Mucosa of gallbladder (tissue), 1 donor: ENCODE measurements at places on chromosomes 11 and 22.

- no peak for DNase-seq
Observed at GRCh38 chr11:131884461-131885073, 514.2 kb downstream of the NTM start.

DNA sequence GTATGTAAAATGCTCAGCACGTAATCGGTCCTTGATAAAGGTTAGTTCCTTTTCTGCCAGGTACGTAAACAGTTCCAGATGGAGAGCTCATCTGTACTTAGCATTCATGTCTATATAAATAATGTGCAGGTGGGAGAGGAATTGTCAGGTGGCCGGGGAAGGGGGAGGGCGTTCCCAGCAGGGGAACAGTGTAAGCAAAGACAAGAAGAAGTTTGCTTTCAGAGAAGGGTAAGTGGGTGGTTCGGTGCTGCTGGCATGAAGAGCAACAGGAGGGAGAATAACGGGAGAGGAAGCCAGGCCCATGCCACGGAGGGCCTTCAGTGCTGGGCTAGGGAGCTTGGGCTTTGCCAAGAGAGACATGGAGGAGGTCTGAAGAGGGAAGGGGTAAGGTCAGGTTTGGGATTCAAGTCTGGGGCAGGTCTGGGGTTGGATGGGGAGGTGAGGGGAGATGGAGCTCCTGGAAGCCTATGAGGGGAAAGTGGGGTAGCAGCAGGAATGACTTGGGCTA, 11.4 kb upstream of the WNT11 start:
- DNase-seq, result no peak

- DNase-seq, result no peak
Observed at GRCh38 chr11:18956630-18957029, 17.4 kb upstream of the MRGPRX1 start.

DNA sequence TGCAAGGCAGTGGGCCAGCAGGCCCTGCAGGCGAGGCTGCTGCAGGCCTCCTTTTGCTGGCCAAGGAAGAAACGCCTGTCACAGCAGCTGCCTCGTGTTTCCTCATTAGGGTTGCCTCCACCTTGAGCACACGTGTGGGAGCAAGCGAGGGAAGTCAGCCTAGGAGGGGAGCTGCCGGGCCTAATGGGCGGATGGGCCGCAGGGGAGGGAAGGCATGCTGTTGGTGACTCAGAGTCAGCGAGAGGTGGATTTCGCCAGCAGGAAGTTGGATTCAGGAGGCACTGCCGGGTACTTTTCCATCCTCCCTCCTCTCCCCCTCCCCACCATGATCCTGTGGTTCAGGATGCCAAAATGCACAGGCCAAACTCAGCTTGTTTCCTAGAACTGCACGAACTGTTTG, 498.7 kb downstream of the METTL15 start:
- DNase-seq, result no peak

DNA sequence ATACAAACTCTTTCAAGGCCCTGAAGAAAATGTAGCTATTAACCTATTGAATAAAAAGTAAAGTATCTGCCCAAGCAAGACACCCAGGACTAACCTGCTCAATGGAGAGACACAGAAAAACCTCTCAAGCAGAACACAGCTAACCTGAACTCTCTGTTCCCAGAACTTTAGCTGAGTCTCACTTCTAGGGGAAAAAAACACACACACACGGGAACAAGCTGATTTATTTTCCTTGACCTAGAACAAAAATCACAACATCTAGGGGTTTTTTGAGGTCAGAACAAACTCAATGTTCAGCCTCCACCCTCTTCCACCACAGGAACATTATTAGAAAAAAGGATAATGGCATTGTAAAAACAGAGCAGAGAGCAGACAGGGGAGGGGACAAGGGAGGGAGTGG, 121.6 kb downstream of the BBOX1 start:
- no peak for DNase-seq

DNA sequence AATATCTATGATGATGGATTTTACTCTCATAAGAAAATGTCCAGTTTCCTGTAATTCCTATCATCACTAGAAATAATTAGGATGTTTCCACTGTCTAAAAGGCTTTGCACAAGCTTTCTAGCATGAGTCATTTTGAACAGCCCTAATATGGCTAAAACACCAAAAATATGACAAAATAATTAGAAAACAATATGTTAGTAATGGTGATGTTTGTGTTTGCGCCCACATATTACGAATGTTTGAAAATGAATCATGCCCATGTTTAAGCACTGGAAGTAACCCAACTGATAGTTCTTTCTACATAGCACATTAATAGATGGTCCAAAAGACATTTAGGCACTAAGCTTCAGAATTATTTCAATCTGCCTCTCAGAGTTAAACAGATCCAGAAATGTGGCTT, 96.0 kb downstream of the TRPC6 start:
- DNase-seq, result no peak
